ENCODE measurements at places on chromosomes 4 and X.
A peak's percentile ranks its signal among the peaks of the same experiment; 100 is the strongest.

GRCh38 chr4:165351359-165352130 is 24.1 kb downstream of the MSMO1 start:
- DNase-seq: no peak

GRCh38 chrX:40938423-40938822 is 146.8 kb upstream of the USP9X start:
- no peak for DNase-seq

GRCh38 chr4:10687526-10687925 is 3.0 kb upstream of the CLNK start:
- no peak for DNase-seq

DNA sequence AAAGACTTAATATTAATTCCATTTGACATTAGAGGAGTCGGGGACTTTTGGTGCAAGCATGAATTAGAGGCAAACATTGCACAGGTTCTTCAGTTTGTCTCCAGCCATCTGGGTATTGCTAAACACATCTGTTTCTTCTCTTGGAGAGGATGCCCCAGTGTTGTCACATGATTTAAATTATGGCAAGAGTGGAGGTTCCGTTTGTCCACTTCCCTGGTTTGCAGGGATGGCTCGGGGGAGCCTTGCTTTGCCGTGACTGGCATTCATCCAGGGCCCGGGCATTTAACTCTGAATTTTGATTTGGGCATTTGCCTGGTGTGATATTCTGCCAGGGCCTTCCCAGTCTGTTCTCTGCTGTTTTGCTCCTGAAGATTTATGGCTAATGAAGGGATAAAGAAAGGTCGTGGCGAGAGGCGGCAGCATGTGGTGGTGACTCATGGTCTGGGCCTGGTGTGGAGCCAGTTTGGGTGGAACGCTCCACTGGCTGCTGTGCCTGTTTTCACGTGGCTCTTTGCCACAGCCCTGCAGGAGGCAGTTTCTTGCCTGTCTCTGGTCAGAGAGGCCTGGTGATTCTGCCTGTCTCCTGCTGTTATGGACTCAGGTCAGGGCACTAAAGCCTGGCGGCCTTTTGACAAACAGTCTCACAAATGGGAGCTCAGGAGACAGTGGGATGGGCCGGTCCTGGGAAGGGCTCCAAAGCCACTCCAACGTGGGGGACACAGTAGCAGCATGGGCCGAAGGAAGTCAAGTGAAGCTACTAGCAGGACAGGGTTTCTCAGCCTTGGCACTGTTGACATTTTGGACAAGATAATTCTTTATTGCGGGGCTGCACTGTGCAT is 99.4 kb upstream of the PGRMC2 start:
- DNase-seq: no peak

DNA sequence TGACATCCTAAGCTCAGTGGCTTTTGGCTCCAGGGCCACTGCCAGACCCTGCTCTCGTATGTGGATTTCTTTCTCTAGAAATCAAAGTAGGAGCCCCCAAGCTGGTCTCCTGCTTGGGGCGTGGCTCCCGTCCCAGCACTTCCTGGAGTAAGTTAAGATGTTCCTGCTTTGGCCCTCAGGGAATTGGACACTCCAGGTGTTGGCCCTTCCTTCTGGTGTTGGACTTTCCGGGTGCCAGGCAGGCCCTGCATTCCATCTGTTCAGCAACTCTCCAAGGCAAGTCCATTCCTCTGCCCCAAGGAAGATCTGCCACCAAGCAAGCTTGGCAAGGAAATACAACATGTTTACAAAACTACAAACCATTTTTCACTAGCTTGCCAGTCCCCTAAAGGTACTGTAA is 22.1 kb upstream of the GPC4 start:
- no peak for DNase-seq

DNA sequence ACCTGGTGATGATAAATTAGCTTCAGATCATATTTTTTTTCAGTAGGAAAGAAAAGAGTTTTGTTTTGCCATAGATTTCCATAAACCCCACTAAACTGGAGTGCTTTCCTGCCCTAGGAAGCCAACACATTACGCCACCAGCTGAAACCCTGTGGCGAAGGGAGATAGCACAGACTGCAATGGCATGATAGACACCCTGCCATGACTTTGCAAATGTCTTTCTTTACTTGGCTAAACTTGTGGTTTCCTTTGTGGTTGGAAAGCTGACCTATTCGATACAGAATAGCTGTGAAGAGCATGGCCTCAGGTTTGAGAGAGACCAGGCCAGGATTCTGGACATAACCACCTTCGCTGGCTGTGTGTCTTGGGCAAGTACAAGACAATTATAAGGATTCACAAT is 19.1 kb downstream of the MFAP3L start:
- no peak for DNase-seq

GRCh38 chr4:4762909-4763821 is 96.3 kb upstream of the MSX1 start:
- DNase-seq: peak; percentile 10

DNA sequence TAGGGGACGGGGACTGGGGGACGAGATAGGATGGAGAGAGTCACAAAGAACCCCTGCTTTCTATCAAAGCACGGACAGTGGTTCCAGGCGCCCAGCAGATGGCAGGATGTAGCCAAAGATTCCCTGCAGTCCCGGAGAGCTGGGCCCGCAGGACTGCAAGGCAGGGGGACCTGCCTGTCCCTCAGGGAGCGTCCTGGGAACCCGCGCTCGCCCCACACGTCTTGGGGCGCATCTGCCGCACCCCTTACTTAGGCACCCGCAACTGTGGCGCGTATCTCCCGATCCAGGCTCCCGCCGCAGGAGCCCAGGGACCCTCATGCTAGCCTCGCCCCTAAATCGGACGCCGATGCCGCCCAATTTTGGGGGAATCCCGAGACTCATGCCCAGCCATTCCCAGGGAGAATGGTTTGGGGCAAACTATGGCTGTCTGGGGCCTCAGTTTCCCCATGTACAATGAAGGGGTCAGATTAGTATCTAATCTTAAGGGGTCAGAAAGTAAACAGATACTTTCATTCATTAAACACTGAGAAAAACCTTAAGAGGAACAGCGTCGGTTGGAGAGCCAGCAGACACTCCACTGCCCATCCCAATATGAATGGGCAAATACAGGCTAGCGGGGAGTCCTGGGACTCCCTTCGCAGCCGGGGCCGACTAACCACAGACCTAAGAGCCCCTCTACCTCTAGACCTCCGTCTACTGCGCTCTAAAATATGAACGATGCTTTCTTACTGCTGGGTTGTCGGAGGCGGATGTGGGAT is 581 bp upstream of the STK32B start:
- DNase-seq: no peak

All from stimulated activated CD4-positive, alpha-beta T cell treated with anti-CD3 and anti-CD28 coated beads, TNF-alpha, amount 100 ng/mL, for 4 hours (primary cell).